ENCODE measurements at places on chromosomes 4 and X.

DNA sequence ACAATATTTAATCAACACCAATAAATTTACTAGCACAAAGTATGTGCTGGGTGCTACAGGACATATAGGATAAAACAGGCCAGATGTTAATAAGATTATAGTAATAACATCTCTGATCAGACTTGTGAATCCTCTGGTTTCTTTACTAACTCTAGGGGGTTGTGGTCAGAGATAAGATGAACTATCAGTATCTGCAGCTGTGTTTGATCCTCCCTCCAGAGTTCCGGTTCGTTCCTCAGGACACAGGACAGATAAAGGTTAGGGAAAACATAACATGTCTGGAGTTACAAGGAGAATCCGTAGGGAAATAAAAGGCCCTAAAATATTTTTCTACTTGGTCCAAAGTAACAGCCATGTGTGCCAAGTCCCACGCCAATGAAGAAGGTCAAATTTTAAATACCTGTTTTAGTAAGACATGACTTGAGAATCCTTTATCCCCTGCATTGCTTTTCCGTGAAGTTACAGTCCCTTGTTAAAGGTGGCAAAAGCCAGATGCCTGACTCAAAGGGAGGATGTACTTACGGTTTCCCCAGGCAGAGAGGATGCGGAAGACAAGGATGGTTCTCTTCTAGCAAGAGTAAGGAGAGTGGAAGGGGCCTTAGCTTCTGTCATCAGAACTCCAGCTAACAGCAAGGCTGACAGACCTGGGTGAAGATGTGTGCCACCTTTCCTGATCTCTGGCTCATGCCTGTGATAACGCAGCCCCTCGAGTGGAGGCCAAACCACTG lies 44.4 kb downstream of the KIAA0232 start:
- DNase-seq: no peak

GRCh38 chr4:79174490-79175252 lies 151.2 kb downstream of the NAA11 start:
- no peak for DNase-seq

DNA sequence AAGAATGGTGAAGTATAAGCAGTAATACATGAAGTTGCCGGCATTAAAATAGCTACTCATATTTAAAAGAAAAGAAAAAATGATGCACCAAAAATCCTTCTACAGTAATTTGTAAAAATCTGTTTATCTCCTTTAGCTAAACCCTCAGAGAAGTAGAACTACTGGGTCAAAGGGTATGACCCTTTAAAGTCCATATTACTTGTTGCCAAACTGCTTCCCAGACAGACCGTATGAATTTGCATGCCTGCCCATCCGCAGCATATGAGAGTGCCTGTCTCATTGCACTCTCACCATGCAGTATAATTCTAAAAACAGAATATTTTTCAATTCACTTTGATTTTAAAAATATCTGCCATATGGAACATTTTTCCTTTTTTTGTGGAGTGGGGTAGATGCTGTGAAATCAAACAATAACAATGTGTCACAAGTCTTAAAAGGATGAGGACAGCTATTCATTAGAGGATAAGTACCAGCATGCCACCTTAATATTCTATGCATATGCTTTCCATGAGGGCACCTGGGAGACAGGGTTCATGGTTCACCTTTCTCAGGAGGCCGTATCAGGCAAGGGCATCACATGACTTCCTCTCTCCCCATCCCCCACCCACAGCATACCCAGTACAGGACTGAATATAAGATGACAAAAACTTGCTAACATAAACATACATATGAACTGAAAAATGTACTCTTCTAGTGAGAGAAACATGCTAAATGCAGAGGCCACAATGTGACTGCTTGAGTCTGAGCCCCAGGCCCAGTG lies 17.8 kb downstream of the ZDHHC9 start:
- no peak for DNase-seq

GRCh38 chr4:2938906-2939305 lies 24.3 kb downstream of the NOP14 start:
- DNase-seq: no peak

DNA sequence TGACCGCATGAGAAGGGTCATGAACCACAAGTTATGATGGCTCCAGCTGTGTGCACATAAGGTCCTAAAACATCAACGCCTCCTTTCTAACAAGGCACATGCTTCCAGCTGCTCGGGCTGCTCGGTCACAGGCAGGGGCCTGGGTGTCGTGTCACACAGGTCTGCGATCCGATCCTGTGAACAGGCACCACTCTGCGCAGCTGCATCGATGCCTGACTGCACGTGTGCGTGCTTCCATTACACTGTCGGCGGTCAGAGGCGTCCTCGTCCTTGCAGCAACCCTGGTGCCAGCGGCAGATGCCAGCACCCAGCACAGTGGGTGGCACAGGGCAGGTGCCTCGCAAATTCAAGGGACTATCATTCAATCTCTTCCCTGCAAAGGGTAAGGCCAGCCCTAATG lies 23.9 kb downstream of the ZFYVE28 start:
- no peak for DNase-seq

DNA sequence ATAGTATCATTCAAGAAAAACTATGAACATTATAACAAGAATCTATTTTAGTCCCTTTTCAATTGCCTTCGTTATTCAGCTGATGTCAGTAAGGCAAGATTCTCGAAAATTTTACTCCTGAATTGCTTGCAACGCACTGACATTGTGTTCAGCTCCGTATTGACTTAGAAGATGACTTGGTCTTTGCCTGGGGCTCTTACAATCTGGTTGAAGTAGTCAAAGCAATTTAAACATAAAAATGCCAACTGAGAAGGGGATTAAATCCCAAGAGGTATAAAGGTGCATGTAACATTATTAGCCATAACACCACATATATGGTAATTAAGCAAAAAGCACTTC lies 507.1 kb downstream of the CENPC start:
- no peak for DNase-seq

DNA sequence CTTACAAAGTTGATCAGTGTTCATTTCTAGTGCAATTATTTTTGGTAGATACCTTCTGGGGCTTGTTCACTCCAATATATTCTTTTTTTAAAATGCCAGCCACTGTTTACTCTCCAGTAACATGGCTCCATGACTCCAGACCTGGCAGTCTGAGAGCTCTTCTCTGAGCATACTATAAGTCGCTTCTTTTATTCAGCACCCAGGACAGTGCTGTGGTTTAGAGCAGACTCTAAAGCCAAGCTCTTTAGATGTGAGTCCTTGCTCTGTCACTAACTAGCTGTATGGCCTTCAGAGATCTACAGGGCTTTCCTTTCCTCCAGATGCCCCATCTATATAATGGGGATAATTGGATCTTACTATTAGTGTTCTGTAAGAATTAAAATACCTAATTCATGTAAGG lies 200.2 kb upstream of the FAM241A start:
- DNase-seq: no peak

DNA sequence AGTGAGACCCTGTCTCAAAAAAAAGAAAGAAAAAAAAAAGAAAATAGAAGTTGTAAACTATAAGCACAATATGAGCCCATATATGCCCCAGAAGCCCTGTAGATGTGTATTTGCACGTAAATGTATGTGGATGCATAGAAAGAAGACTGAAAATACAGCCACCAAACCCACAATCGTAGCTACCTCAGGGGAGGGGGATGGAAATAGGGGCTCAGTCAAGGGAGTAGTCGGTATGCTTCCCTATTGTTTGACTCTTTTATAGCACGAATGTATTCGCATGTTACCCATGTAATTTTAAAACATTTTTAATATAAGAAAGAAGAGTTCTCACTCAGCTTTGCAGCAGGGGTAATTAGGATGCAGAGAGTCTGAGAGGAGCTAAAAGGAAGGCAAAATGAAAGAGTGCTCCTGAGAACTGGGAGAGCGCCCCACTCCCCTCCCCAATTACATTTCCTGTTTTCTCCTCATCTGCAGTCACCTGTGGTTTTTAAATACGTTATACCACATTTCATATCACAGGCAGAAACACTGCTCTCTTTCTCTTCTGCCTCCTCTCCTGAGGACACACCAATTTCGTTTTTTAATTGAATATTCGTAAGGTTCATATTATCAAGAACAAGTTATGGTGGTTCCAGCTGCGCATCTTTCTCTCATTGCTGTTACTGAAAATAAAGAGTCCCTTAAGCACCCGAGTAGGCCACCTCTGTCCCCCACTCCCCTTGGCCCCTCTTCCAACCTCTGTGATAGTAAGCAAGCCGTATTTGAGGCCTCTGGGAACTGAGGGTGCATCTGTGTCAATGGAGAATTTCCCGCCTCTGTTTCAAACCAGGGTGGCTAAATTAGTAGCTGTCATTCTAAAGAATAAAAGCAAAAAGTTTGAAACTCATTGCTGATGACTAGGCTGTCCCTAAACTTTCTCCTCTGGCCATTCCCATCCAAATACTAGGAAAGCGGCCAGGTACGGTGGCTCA lies 10.7 kb downstream of the SEPTIN6 start:
- DNase-seq: no peak

- no peak for DNase-seq
Observed at GRCh38 chrX:152635941-152636340, 1.8 kb upstream of the GABRQ start.

- DNase-seq: no peak
Observed at GRCh38 chrX:40080894-40081678, 16.7 kb downstream of the BCOR start.

GRCh38 chrX:111490688-111491087 lies 20.8 kb upstream of the SERTM2 start:
- no peak for DNase-seq

DNA sequence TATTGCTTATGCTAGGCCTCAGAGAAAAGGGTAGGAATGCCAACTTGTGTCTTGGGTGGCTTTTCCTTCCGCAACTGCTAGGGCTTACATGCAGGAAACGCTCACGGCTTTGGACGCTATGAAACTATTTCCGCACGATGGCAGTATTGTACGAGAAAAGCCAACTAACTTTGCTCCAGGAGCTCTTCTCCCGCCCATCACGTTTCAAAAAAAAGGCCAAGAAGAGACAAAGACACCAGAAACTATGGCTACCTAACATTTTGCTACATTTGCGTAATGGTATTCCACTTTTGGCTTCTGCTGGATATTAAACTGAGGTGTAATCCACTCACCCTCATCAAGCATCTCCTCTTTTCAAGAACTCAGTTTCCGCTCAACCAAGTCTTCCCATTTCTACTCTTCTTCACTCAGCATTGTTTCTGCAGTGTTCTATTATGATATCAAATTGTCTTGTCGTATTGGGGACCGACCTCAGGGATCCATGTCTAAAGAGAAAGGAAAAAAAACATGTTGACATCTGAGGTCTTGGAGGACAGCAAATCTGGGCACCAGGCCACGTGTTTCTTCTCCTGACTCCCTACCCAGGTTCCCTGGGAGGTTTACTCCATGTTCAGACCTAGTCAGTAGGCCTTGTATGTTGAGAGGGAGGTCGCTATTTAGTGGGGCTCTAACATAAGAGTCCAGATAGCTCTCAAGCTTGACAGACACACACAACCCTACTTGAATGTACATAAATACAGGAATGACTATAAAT lies 239.4 kb upstream of the STK26 start:
- DNase-seq: no peak

DNA sequence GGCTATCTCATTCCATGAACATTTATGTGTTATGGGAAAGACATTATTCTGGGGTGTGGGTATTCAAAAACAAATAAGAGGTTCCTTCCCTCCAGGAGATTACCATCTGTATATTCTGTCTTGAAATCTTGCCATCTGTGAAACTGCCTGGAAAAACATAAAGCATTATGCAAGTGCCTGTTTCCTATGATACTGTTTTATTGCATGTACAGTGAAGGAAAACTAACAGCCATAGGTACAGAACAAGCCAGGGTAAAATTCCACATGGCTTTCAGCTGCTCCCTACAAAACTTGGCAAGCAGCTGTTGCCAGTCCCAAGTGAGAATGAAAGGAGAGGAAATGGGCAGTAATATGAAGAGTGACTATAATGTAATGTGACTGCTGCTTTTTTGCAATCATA lies 136.0 kb downstream of the GUCY2F start:
- no peak for DNase-seq

- DNase-seq: no peak
Observed at GRCh38 chr4:134668237-134668636, 466.6 kb upstream of the PABPC4L start.

GRCh38 chrX:794311-794710 lies 163.7 kb downstream of the SHOX start:
- DNase-seq: no peak

- no peak for DNase-seq
Observed at GRCh38 chrX:39996536-39996935, 101.2 kb downstream of the BCOR start.

DNA sequence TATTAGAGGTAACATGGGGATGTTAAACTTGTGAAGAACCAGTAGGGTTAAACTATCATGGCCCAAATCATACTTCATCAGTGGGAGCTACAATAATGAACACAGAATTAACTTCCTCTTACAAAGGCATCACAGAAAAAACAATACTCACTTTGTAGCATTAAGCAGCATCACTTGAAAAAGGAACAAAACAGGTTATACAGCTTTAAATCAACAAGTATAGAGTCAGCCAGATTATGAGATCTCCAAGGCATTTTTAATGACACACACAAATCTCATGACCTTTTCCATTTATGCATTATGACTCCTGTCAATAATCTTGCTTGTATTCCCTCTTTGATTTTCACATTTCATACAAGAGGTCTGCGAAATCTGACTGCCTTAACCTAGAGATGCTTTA lies 18.3 kb downstream of the FBXL5 start:
- DNase-seq: no peak

- no peak for DNase-seq
Observed at GRCh38 chrX:51876441-51876840, 17.0 kb upstream of the MAGED1 start.

- no peak for DNase-seq
Observed at GRCh38 chr4:13998850-13999445, 371.4 kb upstream of the BOD1L1 start.

- no peak for DNase-seq
Observed at GRCh38 chr4:86302251-86302650, 57.6 kb downstream of the MAPK10 start.

- no peak for DNase-seq
Observed at GRCh38 chrX:18288716-18289115, 65.8 kb downstream of the SCML2 start.

- DNase-seq: no peak
Observed at GRCh38 chrX:38991656-38992440, 190.6 kb downstream of the MID1IP1 start.

DNA sequence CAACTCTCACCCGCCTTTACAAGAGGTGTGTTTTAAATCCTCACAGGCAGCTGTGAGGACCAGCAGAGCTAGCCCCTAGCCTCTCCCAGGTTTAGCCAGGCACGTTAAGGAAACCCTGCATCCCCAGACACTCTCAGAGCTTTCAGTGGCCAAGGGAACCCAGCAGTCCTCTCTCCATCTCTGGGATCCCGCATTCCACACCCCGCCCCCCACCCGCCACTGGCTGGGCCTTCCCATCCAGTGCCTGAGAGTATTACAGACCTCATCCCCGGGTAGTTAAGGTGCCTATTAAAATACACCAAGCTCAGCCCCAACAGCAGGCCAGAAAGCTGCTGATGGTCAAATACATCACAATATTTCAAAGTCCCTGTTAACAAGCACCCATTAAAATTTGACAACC lies 256.2 kb downstream of the BCOR start:
- no peak for DNase-seq
